ENCODE measurements at places on chromosomes 7 and 10.

DNA sequence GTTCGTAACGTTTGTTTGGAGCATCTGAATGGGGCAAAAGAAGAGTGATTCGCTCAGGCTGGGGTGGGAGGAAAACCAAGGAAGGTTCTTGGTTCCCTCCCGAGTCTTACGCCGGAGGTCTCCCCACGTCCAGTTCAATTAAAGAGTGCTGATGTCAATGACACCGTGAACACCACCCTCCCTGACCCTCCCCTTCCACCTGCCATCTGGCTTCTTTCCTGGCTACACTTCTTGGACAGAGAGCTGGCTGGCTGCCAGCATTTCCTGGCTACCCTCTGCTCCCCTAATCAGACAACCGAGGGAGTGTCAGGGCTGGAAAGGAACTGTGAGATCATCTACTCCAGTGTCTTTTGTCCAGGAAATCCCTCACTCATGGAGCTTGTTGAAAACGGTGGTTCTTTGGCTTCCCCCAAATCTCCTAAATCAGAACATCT lies 24.1 kb upstream of the FFAR4 start:
- DNase-seq, result peak; percentile 72

- DNase-seq, result no peak
Measured at GRCh38 chr7:14836571-14837189, 65.9 kb downstream of the DGKB start.

DNA sequence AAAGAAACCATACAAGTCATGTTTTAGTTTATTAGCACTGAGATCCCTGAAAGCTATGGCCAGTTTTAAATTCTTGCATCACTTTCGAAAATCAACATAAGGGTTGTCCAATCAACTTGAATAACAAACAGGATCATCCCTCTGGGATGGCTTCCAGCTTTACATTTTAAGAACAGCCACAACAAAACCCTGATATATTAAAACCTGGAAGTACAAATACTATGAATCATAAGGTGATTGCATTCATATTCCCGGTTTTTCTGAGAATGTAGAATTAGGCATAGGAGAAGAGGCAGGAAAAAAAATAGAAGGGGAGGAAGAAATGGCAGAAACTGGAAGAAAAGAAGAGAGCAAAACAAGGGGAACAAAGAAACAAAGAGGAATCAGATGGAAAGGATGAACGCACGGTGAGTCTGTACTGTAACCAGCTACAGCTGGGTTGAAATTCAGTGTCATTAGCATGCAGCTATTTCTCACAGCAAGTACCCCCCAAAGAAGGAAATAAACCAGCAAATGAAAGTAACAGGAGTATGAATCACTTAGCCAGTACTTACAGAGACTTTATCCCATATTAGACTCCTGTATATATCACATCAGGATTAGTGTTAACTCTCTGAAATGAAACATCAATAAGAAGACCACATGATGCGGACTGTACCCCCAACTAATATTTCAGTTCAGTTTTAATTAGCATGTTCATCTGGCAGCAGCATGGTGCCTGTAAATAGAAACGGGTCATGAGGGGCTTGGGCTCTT lies 301.3 kb downstream of the RNLS start:
- no peak for DNase-seq

DNA sequence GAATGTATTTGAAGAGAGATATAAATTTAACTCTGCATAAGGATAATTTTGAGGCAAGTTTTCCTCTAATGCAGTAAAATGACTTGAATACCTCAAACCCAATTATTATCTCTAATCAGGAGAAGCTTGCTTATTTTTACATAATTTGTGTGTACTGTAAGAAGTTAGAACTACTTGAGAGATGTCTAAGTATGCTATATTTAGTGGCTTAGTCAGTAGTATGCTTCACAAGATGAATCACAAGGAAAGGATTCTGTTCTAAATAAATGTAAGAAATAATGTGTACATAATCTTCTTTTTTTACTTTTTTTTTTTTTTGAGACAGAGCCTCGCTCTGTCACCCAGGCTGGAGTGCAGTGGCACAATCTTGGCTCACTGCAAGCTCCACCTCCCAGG lies 13.7 kb downstream of the PHTF2 start:
- DNase-seq, result no peak

DNA sequence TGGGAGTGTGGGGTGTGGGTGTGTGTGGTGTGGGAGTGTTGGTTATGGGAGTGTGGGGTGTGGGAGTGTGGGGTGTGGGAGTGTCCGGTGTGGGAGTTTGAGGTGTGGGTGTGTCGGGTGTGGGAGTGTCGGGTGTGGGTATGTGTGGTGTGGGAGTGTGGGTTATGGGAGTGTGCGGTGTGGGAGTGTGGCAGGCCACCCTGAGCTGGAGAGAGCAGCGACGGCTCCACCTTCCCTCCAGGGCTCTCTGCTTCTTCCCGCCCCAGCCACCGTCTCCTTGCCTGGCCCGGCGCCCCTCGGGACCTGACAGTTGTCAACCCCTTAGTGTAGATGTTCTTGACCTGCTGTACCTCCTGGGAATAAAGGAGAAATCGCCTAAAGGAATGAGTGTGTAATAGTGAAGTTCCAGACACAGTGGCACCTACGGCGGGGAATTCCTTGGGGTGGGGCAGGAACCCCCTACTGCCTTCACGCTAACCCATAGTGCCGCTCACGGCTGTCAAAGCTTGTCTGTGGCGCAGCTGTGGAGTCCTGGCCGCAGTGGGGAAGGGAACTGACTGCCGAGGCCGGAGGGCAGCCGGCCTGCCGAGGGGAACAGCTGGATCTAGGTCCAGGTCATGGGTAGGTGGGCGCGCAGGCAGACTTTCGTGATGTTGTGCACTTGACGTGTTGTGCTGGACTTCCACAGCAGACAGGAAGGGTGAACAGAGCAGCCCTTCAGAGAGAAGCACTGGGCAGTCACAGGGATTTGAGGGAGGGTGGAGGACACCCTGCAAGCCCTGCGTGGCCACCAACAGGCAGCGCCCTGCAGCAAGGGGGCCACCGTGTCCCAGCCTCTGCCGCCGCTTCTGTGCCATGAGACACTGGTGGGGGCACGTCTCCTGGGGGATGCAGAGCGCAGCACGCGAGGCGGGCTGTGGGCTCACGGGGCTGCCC lies 49.0 kb upstream of the EN2 start:
- no peak for DNase-seq

DNA sequence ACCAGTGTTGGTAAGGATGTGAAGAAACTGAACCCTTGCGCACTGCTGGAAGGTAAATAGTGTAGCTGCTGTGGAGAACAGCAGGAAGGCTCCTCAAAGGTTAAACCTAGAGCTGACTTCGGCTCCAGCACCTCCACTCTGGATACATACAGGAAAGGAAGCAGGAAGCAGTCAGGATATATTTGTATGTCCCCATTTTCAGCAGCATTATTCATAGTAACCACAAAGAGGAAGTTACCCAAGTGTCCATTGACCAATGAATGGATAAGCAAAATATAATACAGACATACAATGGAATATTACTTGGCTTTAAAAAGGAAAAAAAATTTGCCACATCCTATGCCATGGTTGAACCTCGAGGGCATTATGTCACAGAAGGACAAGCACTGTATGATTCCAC lies 15.0 kb downstream of the RET start:
- DNase-seq, result no peak

- DNase-seq, result no peak
Measured at GRCh38 chr7:52992001-52992400, 43.4 kb upstream of the POM121L12 start.

GRCh38 chr10:74585231-74586087 lies 240.9 kb upstream of the KAT6B start:
- no peak for DNase-seq

DNA sequence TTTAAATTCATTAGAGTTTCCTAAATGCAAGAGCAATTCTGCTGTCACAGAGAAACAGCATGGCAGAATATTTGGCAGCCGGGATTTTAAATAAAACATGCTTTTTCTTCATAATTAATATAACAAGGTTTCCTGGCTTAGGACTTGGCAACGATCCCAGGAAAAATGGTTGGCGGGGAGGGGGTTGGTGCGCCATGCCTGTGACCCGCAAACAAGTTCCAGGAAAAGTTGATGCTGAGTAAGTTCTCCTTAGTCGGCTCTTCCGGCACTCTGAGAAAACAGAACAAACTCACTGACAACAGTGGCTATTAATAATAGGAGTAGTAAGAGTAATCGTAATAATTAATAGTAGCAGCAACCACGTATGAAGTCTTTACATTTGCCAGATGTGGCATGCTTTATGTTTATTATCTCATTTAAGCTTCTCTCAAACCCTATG lies 4.6 kb downstream of the HABP2 start:
- no peak for DNase-seq

GRCh38 chr10:124756156-124756903 lies 12.2 kb upstream of the FAM53B start:
- DNase-seq, result no peak

DNA sequence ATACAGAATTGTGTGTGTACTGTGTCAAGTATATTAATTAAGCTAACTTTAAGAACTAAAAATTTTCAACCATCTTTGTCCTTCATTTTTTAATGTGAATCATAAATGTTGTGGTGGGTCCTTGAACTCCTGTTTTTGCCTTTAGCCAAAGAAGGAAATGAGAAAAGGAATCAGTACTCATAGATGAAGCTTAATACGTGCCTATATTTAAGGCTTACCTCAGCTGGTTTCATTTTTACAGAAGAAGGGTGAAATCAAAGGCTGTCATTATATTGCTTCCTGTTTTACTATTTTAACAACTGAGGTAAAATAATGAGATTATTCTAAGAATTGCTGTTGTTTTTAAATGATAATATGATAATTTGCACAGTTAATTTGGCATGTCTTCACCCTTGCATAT lies 6.3 kb upstream of the SNX13 start:
- DNase-seq, result no peak

DNA sequence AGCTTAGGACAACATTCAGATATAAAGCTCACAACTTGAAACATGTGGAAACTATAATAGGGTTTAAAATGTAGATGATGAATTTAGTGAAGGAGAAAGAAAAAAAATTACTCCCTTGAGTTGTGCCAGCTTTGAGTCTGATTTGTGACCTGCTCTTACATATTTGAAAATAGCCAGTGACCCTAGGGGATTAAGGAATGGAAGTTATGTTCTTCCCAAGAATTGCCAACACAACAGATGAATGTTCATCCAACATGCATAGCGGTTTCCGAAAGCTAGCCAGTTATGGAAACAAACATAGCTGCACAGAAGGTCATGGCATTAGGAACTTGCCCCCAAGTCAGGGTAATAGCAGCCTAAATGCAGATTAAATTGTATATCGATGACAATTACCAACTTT lies 10.8 kb downstream of the TMEM196 start:
- DNase-seq, result no peak

DNA sequence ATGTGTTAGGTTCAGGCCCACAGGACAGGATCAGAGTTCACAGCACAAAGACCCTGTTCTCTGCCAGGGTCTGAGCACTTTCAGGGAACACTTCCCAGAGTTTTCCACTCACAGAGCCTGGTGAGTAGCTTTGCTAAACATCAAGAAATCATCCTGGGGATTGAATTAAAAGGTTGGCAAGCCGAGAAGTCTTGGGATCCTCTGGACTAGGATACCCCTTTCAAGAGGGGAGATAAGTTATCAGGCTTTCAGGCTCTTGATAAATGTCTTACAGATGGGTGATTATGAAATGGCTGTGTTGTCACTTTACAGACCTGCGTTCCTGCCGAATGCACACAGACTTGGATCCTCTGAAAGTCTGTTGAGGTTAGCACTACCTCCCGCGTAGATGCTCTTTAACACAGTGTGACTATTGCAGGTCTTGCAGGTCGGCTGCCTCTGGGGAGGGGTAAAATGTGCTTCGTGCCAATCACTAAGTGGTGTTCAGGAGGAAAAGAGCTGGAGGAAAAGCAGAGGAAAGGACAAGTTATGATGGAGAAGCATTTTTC lies 473.5 kb upstream of the AKR1E2 start:
- no peak for DNase-seq

- no peak for DNase-seq
Measured at GRCh38 chr10:56633876-56634452, 272.9 kb upstream of the ZWINT start.

GRCh38 chr10:91614225-91614624 lies 18.6 kb downstream of the PPP1R3C start:
- no peak for DNase-seq

DNA sequence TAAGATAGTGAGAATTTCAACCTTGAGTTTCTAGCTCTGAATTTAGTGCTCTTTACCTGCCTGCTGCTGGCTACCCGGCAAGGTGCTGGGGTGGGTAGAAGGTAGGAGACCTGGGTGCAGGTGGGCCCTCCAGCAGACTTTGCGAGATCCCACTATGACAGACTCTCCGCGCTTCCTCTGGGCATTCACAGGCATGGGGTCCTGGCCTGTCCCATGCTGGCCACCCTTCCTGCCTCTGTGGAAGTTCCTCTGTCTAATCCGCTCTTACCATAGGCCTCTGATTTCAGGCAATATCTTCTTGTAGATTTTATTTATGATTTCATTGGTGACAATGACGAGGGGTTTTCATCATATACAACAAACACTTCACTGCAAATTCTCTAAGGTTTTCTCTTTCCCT lies 1.2 kb upstream of the WDFY4 start:
- DNase-seq, result no peak

DNA sequence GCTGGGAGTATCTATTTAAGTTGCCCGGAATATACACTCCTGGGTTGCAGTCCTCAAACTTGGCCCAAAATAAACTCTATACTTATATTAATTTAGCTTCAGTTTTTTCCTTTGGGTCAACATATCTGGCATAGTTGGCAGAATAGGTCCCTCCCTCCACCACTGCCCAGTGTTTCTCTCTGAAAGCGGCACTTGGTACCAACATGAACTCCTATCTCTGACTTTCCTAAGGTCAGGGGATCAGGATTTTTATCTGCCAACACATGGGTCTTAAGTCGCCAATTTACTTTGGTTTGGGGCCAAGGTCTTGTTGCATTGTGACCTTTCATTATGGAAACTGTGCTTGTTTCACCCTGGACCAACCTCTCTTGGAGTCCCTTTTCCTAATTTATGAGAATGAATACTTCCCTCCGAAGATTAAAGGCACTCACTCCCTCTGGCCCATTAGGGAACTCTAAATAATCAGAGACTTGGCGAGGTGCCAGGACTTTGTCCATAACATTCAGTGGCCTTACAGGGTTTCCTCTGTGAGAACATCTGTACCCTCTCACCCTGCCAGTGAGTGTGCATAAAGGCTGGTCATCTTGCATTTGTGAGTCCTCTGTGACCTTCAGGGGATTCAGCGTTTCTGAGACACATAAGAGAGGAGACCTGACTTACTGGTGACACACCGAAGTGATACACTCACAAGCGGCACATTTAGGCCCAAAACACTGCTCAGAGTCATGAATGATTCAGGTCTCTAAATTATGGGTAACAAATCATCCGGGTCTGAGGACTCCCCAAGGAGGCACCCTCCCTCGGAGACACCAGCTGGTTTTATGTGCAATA lies 19.7 kb upstream of the FKBP9 start:
- peak; percentile 19 for DNase-seq

DNA sequence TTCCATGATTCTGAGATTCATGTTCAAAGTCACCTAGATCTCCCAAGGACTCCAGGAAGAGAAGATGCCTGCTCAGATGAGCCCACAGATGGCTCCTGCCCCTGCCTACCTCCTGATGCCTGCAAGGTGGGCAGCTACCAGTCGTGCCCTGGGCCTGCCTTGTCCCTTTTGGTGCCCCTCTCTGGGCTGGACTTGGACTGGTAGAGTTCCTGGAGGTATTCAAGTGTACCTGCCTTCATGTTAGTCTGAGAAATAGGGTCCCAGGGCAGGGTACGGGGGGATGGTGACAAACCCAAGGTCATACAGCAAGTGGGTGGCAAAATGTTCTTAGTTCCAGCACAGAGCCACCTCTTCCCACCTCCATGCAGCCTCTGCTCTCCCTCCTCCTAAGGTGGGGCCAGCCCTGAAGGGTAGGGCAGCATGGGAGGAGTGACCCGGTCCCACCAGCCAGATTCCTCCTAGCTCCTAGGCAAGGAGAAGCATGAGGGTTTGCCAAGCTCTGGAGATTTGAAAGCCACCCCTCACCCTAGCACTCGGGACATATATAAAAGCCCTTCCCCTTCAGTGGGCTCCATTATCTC lies 80.8 kb upstream of the UNC5B start:
- no peak for DNase-seq

Measured in muscle of arm (tissue), 14 donors.